ENCODE measurements at places on chromosomes 4 and X.

GRCh38 chrX:23369027-23369426 is 34.4 kb downstream of the PTCHD1 start:
- no peak for DNase-seq

DNA sequence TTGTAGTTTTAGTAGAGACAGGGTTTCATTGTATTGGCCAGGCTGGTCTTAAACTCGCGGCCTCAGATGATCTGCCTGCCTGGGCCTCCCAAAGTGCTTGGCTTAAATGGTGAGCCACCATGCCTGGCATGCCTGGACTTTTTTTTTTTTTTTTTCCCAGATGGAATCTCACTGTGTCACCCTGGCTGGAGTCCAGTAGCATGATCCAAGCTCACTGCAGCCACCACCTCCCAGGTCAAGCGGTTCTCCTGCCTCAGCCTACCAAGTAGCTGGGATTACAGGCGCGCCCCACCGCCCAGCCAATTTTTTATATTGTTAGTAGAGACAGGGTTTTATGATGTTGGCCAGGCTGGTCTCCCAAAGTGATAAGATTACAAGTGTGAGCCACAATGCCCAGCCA is 8.4 kb downstream of the UBE2K start:
- no peak for DNase-seq

GRCh38 chrX:18424482-18425198 is 768 bp upstream of the CDKL5 start:
- DNase-seq: no peak

DNA sequence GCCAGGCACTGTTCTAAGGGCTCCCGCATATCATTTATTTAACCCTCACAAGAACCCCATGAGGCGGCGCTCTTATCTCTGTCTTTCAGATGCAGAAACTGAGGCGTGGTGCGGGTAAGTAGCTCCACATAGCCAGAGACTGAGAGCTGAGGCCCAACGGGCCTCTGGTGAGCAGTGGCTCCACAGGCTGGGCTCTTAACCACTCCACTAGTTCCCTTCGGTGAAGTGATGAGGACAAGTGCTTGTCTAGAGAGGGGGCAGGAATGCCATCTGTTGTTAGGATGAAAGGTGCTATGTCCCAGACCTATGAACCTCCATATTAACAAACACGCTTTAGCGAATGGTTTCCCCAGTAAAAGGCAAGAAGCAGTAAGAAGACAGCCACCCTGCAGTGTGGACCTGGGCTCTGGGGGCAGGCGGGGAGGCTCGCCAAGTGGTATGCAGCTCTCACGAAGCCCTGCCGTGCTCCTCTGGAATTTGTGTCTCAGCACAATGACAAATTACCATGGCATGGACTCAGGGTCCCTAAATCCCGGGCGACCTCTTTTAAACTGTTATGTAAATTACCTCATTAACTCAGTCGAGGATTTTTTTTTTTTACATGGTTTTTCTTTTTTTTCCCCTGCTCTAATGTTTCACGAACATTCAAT is 20.9 kb upstream of the S100G start:
- no peak for DNase-seq

GRCh38 chr4:184151988-184152485 is 65.6 kb downstream of the ENPP6 start:
- DNase-seq: no peak

- DNase-seq: no peak
These were observed 61.3 kb downstream of the ANTXR2 start for GRCh38 chr4:80011636-80012236.

- DNase-seq: no peak
These were observed 19.8 kb downstream of the CPE start for GRCh38 chr4:165398570-165398969.

GRCh38 chr4:53992785-53993184 is 71.6 kb downstream of the CHIC2 start:
- DNase-seq: no peak

GRCh38 chr4:152460488-152460887 is 75.4 kb downstream of the FBXW7 start:
- DNase-seq: no peak

DNA sequence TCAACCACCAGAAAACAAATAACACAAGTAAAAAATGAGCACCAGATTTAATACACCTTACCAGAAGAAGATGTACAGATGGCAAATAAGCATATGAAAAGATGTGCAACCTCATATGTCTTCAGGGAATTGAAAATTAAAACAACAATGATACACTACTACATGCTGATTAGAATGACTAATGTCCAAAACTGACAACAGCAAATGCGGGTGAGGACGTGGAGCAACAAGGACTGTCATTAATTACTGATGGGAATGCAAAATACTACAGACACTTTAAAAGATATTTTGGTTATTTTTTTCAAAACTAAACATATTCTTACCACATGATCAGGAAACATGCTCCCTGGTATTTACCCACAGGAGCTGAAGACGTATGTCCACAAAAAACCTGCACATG is 140.3 kb downstream of the FRYL start:
- DNase-seq: no peak

- no peak for DNase-seq
These were observed 53.2 kb downstream of the DDX60 start for GRCh38 chr4:168265327-168265726.

DNA sequence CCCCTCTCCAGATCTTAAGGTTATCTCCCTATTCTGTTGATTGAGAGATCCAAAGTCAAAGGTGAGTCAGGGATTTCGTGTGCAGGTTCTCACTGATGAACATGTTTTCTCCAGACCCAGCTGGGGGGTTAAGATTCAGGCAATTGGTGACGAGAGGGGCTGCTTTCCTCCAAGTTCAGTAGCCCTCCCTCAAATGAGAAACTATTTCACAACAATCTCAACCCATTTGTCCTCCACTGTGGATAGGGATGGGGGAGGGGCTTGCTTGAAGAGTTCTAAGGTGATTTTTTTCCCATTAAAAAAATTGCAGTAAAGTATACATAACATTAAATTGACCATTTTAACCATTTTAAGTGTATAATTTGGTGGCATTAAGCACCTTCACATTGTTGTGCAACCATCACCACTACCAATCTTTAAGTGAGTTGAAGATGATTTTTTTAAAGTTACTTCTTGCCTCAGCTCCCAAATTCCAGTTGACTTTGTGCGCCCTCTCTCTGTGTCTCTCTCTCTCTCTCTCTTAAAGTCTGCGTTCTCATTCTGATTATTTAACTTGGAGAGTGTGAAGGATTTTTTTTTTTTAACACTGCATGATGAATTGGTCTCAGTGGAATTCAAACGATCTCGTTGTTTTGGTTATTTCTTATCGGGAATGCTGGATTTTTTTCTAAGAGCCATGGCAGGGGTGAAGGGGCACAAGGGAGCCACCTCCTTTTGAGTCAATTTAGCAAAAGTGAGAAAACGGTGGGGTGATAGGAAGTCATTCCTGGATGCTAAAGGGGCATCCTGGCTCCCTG is 175.9 kb downstream of the SHROOM3 start:
- DNase-seq: no peak

GRCh38 chr4:78691971-78692821 is 84.0 kb upstream of the BMP2K start:
- DNase-seq: no peak

DNA sequence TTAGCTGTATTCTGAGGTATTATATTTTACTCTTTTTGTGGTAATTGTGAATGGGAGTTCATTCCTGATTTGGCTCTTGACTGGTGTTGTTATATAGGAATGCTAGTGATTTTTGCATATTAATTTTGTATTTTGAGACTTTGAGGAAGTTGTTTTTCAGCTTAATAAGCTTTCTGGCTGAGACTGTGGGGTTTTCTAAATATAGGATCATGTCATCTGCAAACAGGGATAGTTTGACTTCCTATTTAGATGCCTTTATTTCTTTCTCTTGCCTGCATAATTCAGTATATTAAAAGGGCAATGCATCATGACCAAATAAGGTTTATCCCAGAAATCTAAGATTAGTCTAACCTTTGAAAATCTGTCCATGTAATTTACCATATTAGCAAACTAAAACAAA is 44.7 kb upstream of the EPGN start:
- no peak for DNase-seq

DNA sequence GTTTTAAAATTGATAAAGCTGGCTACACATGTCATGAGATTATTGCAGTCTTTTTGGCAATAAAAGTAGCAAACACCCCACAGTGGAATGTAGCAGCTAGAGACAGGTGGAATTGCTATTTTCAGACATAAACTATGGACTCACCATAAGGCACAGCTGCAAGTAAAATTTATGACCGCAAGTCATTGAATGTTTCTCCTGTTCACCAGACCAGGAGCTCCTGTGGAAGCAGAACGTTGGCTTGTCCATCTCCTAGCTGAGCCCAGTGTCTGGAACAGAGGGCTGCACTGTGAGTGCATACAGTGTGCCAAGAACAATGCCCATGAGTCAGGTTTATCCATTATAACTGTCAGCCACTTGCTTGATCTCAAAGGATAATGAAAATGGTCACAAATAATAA is 538.2 kb downstream of the INPP4B start:
- no peak for DNase-seq

GRCh38 chrX:38163193-38163592 is 57.5 kb downstream of the SRPX start:
- DNase-seq: no peak

DNA sequence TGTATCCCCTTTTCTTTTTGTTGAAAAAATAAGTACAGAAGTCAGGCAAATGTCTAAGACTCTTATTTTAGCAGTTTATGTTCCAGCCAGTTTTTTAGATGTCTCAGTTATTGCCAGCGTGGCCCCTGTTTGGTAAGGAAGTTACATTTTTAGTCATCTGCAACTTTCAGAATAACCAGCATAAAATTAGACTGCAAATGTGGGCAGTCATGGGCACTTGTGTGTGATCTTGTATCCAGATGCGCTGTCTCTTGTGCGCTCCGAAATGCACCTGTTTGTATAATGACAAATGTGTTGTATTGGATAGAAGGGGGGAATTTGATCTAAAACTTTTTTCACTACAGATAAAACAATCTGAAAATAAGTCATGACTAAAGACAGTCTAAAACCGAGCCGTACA is 44.3 kb upstream of the CLCN4 start:
- no peak for DNase-seq

DNA sequence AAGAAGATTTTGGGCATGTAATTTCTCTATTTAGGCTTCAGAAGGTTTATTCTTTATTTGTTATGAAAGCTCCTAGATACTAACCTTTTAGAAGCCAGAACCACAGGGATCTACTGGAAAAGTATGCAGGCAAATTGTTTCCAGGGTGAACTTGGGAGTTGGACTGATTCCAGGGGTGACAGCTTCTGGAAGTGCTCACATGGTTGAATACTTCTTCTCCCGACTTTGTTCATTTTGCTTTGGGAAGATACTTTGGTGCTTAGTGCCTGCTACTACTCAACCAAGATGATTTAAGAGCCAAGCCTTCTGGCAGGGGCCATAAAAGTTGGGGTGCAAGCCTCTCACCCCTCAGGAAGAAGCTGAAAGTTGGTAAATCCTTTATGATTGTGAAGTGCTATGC is 445.6 kb downstream of the ACTRT1 start:
- no peak for DNase-seq

GRCh38 chr4:76215077-76215476 is 1.5 kb upstream of the SCARB2 start:
- DNase-seq: no peak

GRCh38 chr4:7431696-7432530 is 2.8 kb downstream of the PSAPL1 start:
- no peak for DNase-seq

DNA sequence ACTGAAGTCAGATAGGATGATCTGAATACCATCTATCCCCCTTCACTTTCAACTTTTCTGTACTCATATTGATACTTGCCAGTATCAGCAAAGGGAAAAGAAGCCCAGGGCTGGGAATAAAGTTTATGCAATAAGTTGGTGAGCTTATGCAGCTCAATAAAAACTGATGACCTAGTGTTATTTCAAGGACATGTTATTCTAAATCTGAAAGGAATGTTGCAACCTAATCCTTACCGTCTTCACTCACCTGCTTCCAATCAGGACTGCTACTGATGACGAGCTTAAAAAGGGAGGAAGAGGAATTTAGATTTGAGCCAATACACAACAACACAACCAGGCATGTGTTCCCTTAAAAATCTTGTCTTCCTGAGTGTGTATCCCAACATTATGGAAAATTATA is 419.9 kb downstream of the SPRY1 start:
- no peak for DNase-seq

GRCh38 chrX:33721927-33722326 is 410.2 kb downstream of the FAM47A start:
- DNase-seq: no peak

GRCh38 chrX:109773374-109773773 is 40.3 kb upstream of the ACSL4 start:
- DNase-seq: no peak

- peak; percentile 49 for DNase-seq
These were observed 915 bp upstream of the RAB33B start for GRCh38 chr4:139453041-139453370.

- DNase-seq: no peak
These were observed 30.9 kb upstream of the HSD17B13 start for GRCh38 chr4:87353592-87353991.

GRCh38 chr4:75137302-75137701 is 204.4 kb downstream of the PARM1 start:
- no peak for DNase-seq

DNA sequence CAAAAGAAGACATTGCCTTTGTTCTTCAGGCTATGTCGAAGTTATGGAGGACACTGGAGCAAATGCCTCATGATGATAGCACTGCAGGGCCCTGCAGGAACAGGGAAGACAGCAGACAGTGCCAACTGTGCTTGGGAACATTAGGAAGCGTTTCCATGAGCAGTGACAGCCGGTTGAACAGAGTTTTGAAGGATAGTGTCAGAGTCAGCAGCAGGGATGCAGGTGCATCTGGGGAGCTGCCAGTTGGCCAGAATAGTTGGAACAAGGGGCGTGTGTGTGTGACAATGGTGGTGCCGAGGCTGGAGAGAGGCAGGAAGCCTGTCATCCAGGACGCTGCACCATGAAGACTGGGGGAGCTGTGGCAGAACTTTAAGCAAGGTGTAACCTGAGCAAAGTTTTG is 88.6 kb downstream of the SHROOM3 start:
- no peak for DNase-seq

DNA sequence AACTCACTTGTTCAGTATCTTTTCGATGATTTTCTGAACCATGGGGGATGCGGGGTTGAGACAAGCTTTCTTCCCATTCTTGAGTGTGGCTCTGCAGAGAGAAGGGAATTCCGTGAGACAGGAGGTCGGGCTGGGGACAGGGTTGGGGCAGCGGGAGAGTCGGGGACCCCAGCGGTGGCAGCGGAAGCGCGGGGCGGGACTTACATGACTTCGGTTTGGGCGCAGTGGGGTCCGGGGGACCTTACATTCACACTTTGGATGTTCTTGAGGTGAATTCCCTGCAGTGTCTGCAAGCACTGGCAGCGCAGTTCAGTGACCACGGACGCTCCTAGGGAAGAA is 434 bp downstream of the CXCL3 start:
- DNase-seq: no peak

- DNase-seq: peak; percentile 8
These were observed 105.4 kb upstream of the TBC1D9 start for GRCh38 chr4:140861359-140862176.

DNA sequence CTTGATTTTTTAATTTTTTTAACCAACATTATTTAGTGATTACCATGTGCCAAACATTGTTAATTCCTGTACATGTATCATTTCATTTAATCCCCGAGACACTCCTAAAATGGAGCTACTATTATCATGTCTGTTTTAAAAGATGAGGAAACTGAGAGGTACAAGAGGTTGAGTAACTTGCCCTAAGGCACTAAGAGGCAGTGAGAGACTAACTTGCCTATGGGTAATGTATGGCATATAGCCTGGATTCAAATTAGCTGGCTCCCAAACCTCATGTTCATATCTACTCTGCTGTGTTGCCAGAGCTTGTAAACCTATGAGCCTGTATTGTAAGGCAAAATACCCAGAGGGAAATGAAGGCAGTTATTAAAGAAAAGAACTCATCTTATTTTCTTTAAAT is 443.6 kb downstream of the IL15 start:
- DNase-seq: no peak
